ENCODE measurements at places on chromosomes 2 and 18.

DNA sequence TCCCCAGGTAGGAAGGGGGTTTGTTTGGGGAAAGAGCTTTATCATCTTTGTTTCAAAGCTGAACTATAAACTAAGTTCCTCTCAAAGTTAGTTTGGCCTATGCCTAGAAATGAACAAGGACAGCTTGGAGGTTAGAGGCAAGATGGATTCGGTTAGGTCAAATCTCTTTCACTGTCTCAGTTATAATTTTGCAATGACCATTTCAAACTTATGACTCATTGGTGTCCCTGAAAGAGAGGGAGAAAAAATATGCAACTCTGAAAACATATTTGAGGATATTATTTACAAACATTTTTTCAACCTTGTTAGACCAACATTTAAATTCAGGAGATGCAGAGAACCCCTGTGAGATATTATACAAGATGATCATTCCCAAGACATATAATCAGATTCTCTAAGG is 95.7 kb downstream of the EFEMP1 start:
- DNase-seq, result no peak

GRCh38 chr2:224682134-224682533 is 34.0 kb downstream of the CCDC195 start:
- DNase-seq, result no peak

DNA sequence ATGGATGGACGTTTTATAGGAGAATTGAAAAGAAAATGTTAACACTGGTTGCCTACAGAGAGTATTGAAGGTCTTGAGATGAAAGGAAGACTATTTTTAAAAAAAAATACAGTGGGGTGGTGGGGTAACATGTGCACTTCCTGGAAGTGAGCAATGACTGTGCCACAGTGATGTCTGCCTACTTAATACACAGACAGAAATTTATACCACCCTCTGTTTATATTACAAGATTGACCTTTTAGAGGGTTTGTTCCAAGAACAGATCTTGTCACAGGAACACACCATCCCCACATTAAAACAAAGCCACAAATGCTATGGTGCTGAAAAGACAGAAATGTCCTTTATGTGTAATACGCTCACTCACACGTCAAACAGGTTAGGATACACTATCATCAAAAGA is 87.6 kb downstream of the THADA start:
- DNase-seq, result no peak

DNA sequence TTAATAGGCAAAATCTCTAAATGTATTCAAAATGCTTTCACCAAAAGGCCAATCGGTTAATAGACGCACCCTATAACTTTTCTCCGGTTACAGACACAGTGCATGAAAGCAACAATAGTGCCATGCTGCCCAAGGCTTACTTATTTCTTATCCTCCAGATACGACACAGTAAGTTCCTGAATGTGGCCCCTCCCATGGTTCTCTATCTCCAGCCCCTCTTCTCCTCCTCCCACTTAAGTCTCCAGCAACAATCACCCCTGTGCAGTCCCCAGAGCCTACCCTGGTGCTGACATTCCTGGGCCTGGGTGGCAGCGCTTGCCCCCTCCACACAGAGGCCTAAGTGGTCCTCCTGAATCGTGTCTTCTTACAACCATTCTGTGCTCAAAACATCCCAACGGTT is 3.6 kb downstream of the KIDINS220 start:
- DNase-seq, result no peak

DNA sequence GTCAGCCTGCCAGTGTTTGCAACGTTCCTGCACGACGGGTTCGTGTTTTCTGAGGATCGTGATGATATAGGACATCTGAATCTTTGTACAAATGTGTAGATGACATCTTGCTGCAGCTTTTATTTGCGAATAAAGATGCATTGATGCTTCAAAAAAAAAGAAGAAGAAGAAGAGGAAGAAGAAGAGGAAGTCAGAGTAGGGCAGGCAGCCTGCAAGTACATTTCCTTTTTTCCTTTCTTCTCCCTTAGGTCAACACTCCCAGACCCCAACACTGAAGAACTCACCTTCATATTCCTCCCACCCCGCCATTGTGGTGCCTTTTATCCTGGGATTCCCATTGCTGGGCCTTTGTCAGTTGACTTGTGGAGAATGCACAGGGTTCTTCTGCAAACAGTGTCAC is 91.5 kb downstream of the FHOD3 start:
- no peak for DNase-seq

DNA sequence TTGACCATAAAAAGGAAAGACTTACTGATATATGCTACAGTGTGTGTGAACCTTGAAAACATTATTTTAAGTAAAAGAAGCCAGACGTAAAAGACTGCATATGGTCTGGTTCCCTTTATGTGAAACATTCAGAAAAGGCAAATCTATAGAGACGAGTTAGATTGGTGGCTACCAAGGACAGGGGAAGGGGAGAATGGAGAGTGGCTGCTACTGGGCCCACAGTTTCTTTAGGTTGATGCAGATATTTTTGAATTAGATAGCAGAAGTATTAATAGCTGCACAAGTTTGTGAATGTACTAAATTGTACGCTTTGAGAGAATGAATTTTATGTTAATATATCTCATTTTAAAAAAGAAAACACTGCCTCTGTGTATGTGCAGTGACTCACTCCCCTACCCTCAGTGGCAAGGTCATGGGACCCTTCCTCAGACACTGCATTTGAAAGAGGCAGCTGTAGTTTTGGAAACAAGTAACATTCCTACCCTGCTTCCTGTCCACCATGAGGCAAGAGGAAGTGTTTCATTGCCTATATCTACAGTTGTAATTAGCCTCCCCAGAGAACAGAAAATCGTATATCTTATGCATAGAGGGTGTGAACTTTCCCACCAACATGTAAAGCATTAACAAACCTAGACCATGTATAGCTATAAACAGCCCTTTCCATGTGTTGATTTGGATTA is 29.8 kb upstream of the ARMC9 start:
- no peak for DNase-seq

GRCh38 chr2:241724975-241725870 is 9.2 kb upstream of the D2HGDH start:
- DNase-seq, result no peak

GRCh38 chr2:60532421-60532820 is 21.0 kb downstream of the BCL11A start:
- no peak for DNase-seq

GRCh38 chr18:56984731-56985130 is 162.2 kb upstream of the BOD1L2 start:
- DNase-seq, result no peak

DNA sequence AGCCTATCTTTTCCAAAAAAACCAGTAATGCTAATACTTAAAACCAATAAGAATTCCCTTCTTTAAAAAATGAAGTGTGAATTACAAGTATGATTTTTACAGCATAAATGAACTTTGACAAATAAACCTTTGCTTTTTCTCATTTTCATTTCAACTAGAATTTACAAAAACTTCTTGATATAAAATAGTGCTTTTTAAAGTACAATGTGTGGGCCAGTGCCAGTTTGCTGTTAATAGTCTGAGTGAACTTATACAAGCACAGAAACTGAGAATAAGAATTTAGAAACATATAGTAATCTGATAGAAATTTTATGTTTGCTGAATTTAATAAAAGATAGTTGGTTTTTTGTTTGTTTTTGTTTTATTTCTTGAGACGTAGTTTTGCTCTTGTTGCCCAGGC is 43.7 kb upstream of the CHRNA1 start:
- no peak for DNase-seq

- DNase-seq, result no peak
Observed at GRCh38 chr2:210172219-210172575, 988 bp upstream of the KANSL1L start.

- DNase-seq, result no peak
Observed at GRCh38 chr2:120885749-120886148, 150.1 kb downstream of the GLI2 start.

- DNase-seq, result no peak
Observed at GRCh38 chr18:75250471-75250821, 39.8 kb downstream of the TSHZ1 start.

DNA sequence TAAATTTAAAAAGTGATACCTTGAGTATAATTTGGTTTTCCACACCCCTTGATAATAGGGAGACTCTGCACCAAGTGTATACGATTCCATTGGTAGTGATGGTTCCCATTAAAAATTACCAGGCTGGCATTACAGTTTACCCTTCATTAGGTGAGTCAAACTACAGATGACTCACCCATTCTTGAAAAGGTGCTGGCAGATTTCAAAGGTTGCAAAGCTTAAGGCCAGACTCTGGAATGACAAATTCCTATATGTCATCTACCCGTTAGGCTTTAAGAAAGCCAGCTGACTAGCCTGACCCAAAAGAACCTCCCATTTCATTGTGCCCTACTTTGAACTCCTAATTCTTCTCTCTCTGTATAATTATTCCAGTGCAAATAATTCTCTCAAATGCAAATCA is 124.4 kb downstream of the LRRTM4 start:
- DNase-seq, result no peak

GRCh38 chr2:150792780-150793300 is 305.4 kb upstream of the RND3 start:
- no peak for DNase-seq

DNA sequence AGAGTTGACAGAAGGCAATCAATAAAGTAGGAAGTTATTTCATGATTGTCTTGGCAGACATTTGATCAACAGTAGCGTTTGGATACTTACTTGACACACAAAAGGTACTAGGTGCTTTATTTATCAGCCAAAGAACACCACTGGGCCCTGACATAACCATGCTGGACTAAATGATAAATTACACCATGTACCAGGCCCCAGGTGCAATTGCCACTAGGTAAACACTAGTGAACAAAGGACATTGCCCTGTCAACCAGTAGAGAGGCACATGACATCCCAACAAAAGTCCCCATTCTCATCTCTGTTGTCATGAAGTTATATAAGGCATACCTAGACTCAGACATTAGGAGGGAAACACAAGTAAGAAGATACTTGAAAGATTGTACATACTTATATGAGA is 747.2 kb downstream of the SATB2 start:
- DNase-seq, result no peak

GRCh38 chr2:168050377-168050776 is 197.0 kb downstream of the STK39 start:
- no peak for DNase-seq

- no peak for DNase-seq
Observed at GRCh38 chr2:102950371-102950946, 188.6 kb downstream of the TMEM182 start.

DNA sequence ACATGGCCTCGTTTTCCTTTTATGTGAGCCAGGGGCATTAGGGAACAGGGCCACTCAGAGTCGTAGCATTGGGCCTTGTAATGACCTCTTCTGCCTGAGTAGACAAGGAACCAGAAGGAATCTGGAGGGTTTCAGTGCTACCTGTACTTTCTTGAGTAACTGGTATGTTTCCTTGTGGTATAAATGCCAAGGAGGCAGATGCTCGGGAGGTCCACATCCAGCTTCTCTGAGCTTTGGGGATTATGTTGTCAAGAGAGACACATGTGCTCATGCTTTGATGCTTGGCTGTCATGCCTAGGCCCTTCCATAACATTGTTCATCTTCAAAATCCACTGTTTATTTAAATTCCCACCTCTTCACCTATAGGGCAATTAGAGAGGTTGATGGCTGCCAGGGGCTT is 26.3 kb downstream of the FOSL2 start:
- DNase-seq, result no peak

- DNase-seq, result no peak
Observed at GRCh38 chr2:8721410-8721809, 39.6 kb downstream of the ID2 start.

DNA sequence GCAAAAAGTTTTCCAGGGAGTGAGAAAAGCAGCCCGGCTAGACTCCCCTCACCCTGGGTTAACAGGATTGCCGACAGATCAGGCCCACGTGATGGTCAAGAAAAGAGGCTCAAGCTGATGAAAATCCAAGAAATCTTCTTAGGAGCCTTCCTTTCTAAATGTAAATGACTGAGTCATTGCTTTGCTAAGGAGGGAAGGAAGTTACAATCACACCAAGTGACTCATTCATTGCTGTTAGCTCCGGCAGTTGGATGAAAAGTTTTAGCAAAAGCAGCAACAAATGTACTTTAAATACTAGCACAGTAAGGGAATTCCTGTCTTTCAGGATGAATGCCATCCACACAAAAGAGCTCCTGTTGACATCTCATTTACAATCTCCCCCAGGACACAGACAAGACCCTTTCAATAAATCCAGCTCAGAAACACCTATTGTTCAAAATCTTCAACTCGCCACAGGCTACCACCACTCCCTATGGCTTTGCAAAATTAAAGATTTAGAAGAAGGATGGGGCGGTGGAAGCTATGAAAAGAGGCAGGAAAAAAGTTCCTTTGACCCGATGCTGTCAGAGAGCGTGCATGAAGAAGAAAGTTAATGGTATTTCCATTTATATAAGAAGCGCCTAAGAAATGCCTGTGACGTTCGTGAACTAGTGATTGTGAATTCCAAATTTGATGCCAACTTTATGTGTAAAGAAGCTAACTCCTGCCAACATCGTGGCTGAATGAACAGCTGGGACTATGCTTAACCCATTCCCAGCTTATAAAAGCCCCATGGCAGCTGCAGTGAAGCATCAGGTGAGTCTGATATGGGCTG is 153.7 kb downstream of the TGIF1 start:
- peak; percentile 93 for DNase-seq

- DNase-seq, result no peak
Observed at GRCh38 chr2:236674238-236674637, 104.6 kb downstream of the ACKR3 start.

Data from GM04503 (cell line).